ENCODE measurements at places on chromosomes 16 and 17.

DNA sequence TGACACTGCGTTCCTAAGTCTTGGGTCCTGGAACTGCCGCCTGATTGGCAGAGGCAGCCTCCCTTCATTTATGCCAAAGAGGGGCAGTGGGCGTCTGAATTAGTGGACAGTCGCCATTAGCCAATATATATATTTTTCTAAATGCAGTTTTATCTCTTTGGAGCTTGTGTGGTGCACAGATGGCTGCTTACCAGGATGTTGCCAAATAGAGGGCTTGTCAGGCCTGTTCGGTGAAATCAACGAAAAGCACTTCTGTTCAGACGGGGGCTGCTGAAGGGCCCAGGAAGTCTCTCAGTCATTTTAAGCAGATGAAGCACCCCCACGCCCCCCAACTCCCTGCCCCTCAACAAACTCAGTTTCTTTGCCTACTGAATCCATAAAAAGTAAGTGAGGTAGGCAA lies 66.0 kb downstream of the RAP1GAP2 start:
- DNase-seq: no peak

- no peak for DNase-seq
These were observed 103.1 kb upstream of the CDH5 start for GRCh38 chr16:66263168-66263972.

- DNase-seq: no peak
These were observed 8.5 kb downstream of the MLLT6 start for GRCh38 chr17:38713456-38714075.

- no peak for DNase-seq
These were observed 256.1 kb upstream of the SALL1 start for GRCh38 chr16:51407199-51407598.

Data from thyroid gland (tissue), 4 donors.